IMR-90 (cell line): ENCODE measurements at places on chromosomes 3 and 15. TPM values are rescaled to one million over a fixed set of nuclear protein-coding genes. Genes with fewer than 3 reads are reported as not detected.

EPHA3 gene
- total RNA-seq = 0.18 and 0.28 TPM in 2 replicates

KLHDC8B gene
- total RNA-seq = 16.1 and 16.5 TPM in 2 replicates

GJD2 gene
- not detected in 2 replicates for total RNA-seq

MOBP gene
- total RNA-seq = not detected in 2 replicates

HESX1 gene
- total RNA-seq = 0.36 TPM in 1 of 2 replicates, not detected in the other

MEGF11 gene
- not detected in 2 replicates for total RNA-seq

ERC2 gene
- 0.18 and 0.28 TPM in 2 replicates for total RNA-seq

GRCh38 chr3:117788061-117788460 lies 1078.5 kb downstream of the TUSC7 start:
- no peak overlapping the region for H3K4me3 ChIP-seq
- peaks cover 12% of the 10 kb centered on the region for H3K4me1 ChIP-seq
- peak; percentile 90 for DNase-seq

GRCh38 chr3:65758876-65759598 lies 279.7 kb downstream of the MAGI1 start:
- H3K4me1 ChIP-seq = peaks cover 4% of the 10 kb centered on the region
- peak overlapping the region; percentile 28; the same call in 1 of the 2 replicates for H3K4me3 ChIP-seq
- no peak overlapping the region for H3K27ac ChIP-seq

- no peak for DNase-seq
- no peak overlapping the region for H3K27ac ChIP-seq
- no peak overlapping the region for H3K4me3 ChIP-seq
- H3K27me3 ChIP-seq = no peaks in the 10 kb centered on the region
These were observed 263.1 kb downstream of the CGGBP1 start for GRCh38 chr3:87795701-87796100.

GRCh38 chr3:37032961-37033360 lies 39.6 kb downstream of the MLH1 start:
- no peak overlapping the region; the same call in 1 of the 2 replicates for H3K27ac ChIP-seq
- peaks cover 4% of the 10 kb centered on the region for H3K4me1 ChIP-seq
- H3K27me3 ChIP-seq = no peaks in the 10 kb centered on the region

GRCh38 chr3:48561045-48561736 lies 2.4 kb downstream of the UCN2 start:
- H3K4me1 ChIP-seq = peaks cover 39% of the 10 kb centered on the region
- peaks cover 20% of the 10 kb centered on the region for H3K36me3 ChIP-seq
- peak overlapping the region; percentile 28; the same call in 1 of the 2 replicates for H3K4me3 ChIP-seq

DNA sequence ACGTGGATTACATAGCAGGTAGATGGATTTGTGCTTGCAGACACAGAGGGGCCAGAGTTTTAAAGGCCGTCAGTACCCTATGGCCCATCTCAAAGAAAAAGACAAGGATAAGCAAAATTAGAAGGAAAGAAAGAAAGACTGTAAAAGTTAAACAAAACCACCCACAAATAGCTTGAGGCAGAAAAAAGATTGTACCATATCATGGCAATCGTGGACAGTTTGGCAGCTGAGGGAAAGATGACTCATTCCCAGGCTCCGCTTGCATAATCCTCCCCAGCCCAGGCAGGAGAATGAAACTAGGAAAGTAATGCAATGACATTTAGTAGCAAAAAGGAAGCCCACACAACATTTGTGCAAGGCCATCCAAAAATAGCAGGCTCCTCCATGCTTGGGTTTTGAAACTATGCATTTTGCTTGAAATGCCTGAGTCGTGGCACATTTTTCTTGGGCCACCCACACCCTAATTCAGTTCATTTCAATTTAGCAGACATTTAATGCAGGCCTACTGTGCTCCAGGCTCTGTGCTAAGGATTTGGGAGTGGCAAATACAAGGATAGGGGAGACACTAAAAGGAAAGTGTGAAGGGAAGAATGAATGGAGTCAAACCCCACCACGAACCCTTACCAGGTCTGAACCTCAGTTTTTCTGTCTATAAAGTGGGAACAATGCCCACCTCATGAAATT lies 40.9 kb upstream of the SMAD3 start:
- H3K36me3 ChIP-seq = no peaks in the 10 kb centered on the region
- no peak overlapping the region for H3K4me3 ChIP-seq
- peak overlapping the region; percentile 53 for H3K27ac ChIP-seq
- peak; percentile 97 for DNase-seq
- H3K27me3 ChIP-seq = no peaks in the 10 kb centered on the region
- H3K4me1 ChIP-seq = peaks cover 24% of the 10 kb centered on the region

DNA sequence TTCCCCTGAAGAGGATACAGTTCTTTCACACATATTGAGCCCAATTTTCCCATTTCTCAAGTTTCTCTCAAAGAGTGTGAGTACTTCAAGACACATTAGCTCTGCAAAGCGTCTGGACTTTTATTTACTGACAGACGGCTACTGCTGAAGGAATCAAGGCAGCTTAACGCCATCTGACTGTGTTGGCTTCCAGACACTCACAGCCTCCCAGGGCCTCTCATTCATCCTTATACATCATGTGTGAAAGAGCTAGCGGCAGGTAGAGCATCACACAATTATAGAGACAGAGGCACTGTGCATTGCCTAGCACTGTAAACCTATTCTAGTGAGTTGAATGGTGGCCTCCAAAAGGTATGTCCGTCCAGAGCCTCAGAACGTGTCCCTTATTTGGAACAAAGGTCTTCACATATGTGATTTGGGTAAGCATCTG lies 284.1 kb upstream of the STT3B start:
- H3K36me3 ChIP-seq = no peaks in the 10 kb centered on the region
- no peaks in the 10 kb centered on the region; the same call in 1 of the 2 replicates for H3K27me3 ChIP-seq
- no peaks in the 10 kb centered on the region for H3K4me1 ChIP-seq
- no peak overlapping the region for H3K4me3 ChIP-seq
- H3K27ac ChIP-seq = no peak overlapping the region
- DNase-seq = no peak

GRCh38 chr3:172711454-172711795 lies 558 bp upstream of the NCEH1 start:
- no peak for DNase-seq
- H3K36me3 ChIP-seq = no peaks in the 10 kb centered on the region
- peak overlapping the region; percentile 75 for H3K27ac ChIP-seq
